ENCODE measurements at places on chromosomes 11 and 22. TPM values are rescaled to one million over a fixed set of nuclear protein-coding genes. Genes with fewer than 3 reads are reported as not detected.

SPON1 gene
- total RNA-seq = 0.93 TPM

INS gene
- not detected for total RNA-seq

- no peak for DNase-seq
- H3K36me3 ChIP-seq = no peaks in the 10 kb centered on the region
- H3K27ac ChIP-seq = no peak overlapping the region
- no peak overlapping the region for H3K4me3 ChIP-seq
- H3K4me1 ChIP-seq = no peaks in the 10 kb centered on the region
- H3K27me3 ChIP-seq = no peaks in the 10 kb centered on the region
Measured at GRCh38 chr11:64367931-64368672, 9.1 kb downstream of the RPS6KA4 start.

GRCh38 chr11:117528097-117528721, 200.6 kb downstream of the CEP164 start:
- H3K27ac ChIP-seq = no peak overlapping the region
- no peaks in the 10 kb centered on the region for H3K36me3 ChIP-seq
- no peak for DNase-seq
- H3K4me1 ChIP-seq = no peaks in the 10 kb centered on the region
- H3K27me3 ChIP-seq = no peaks in the 10 kb centered on the region

DNA sequence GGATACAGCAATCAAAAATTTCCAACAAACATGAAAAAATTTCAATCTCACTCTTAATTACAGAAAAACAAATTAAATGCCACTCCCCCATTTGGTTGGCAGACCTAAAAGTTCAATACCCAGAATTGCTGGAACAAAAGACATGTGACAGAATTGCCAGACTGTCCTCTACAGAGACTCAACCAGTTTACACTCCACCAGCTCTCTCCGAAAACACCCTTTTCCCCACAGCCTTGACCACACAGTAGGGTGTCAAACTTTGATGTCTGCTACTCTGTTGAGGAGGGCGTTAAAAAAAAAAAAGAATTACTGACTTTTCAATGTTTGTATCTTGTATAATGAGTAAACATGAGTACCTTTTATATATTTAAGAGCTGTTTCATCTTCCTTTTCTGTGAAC, 44.7 kb upstream of the YPEL1 start:
- no peak for DNase-seq
- H3K36me3 ChIP-seq = peaks cover 8% of the 10 kb centered on the region
- no peak overlapping the region for H3K4me3 ChIP-seq
- no peaks in the 10 kb centered on the region for H3K4me1 ChIP-seq

GRCh38 chr11:13949876-13950275, 12.6 kb upstream of the SPON1 start:
- no peak overlapping the region for H3K27ac ChIP-seq
- no peaks in the 10 kb centered on the region for H3K36me3 ChIP-seq
- DNase-seq = no peak
- H3K4me1 ChIP-seq = no peaks in the 10 kb centered on the region

- no peaks in the 10 kb centered on the region for H3K36me3 ChIP-seq
- DNase-seq = no peak
- peaks cover 8% of the 10 kb centered on the region for H3K4me1 ChIP-seq
- H3K4me3 ChIP-seq = no peak overlapping the region
Measured at GRCh38 chr22:46535876-46536536, 1.4 kb downstream of the CELSR1 start.

- no peaks in the 10 kb centered on the region for H3K36me3 ChIP-seq
- H3K4me3 ChIP-seq = no peak overlapping the region
Measured at GRCh38 chr11:16883174-16883573, 131.0 kb downstream of the PLEKHA7 start.
